ENCODE measurements at places on chromosomes 5 and 9.

- no peak for DNase-seq
These were observed 189.7 kb downstream of the CSNK1G3 start for GRCh38 chr5:123701511-123702200.

- no peak for DNase-seq
These were observed 45.2 kb downstream of the YIPF5 start for GRCh38 chr5:144125163-144125726.

DNA sequence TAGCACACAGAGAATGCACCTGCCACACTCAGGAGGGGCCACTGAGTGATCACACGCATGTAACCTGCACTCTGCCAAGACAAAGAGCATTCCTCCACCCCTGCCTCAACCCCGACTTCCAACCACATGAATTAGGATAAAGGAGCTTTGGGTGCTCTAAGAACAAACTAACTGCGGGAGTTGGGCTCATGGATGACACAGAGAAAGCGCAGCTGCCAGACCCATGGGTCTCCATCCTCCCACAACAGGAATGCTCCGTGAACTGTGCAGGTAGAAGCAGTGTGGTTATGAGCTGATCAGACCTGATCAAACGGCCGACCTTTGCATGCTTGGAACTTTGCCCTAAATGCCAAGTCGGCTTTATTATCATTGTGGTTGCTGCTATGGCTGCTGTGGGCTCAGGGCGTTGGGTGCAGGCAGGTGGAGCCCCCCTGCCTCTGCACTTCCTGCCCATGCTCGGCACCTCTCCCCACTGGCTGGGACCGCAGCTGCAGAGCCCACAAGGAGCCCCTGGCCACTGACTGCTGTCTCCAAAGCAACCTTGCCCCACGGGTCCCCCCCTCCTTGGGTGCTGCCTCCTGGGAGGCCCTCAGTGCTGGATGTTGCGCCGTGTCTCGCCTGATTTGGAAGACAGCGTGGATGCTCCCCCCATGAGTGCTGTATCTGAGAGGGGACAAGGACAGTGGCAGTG is 2.6 kb upstream of the SLC6A3 start:
- no peak for DNase-seq

DNA sequence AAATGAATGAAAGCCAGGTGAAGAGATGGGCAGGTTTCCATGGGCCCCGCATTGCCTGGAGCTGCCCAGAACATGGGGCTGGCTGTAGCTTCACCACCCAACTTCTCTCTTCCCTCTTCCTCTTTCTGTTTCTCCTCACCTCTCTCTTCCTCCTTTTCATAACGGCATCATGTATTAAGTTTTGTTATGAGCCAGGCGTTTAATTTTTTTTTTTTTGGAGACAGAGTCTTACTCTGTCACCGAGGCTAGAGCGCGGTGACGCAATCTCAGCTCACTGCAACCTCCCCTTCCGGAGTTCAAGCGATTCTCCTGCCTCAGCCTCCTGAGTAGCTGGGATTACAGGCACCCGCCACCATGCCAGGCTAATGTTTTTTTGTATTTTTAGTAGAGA is 13.0 kb upstream of the SPINK4 start:
- DNase-seq, result no peak

DNA sequence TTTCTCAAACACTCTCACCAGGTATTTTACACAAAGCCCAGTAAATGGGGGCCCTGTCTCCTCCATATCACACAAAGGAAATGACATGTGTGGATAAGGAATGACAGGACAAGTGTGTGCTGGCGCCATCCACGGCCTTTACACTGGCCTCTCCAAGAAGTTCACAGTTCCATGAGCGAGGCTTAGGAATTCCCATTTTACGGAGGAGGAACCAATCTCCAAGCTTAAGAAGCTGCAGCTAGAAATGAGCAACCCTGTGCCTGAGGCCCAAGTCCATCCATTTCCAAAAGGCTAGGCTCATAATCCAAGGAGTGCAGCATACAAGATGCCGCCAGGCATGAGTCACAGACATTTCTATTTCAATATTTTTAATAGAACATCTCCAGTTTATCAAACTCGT is 203.4 kb downstream of the AUH start:
- DNase-seq, result no peak

GRCh38 chr9:89662718-89663613 is 58.2 kb downstream of the GADD45G start:
- no peak for DNase-seq

DNA sequence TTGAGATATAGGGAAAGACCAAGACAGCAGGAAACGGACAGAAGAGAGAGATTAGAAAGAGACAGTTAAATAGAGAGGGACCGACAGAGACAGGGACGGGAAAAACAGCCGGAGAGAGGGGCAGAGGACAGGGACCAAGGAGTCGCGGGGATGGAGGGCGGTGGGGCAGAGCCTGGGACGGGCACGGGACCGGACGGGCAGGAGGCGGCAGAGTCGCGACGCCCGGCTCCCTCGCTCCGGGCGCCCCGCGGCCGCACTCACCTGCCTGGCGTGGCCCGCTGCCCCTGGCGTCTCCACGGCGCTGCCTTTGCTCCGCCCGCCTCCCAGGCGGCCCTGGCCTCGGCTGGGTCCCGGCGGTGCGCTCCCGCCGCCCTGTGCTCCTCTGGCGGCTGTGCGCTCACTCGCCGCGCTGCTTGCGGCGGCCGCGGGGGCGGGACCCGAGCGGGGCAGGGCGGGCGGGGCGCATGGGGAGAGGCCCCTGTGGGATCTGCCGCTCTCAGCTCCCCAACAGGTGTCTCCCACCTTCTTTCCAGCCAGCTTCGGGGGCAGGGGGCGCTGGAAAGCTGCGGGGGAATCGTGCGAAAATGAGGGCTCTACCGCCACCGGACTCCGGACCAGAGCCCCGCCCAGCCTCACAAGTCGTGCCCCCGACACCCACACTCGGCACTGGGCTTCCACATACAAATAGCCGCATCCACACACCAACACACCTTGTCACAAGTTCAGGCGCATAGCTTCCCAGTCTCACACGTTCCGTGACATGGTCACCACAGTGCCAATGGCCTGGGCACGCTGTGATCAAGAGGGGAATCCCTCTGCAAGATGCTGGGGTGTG is at the start of gene ARID3C:
Gene ARID3C, minus strand, starts transcription at position 411 of the 835 bp plus-strand sequence. CDS start 1,052 bp downstream, outside the sequence.
- no peak for DNase-seq

DNA sequence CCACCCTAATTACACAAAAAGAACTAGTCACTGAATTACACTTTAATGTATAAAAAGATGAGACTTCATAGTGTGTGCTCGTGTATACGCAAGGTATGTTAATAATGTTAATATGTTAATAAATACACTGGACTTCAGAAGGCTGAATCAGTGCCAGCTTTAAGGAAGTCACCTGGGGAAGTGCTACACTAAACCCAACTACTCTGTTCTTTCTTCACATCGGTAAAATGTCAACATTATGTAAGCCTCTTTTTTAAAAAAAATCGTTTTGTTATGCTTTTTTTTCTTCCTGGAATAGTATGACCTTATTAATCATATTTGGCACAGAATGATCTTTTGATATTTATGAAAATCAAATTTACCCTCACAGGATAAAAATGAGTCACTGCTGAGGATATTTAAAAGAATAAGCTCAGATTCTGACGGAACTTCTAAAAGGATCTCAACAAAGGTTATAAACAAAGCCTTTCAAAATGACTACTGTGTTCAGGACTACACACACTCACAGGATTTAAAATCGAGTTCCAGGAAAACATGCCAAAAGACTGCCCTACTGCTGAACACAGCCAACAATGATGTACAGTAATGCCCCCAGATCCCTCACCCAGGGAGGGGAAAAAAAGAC is 75.9 kb downstream of the AUH start:
- DNase-seq, result no peak

DNA sequence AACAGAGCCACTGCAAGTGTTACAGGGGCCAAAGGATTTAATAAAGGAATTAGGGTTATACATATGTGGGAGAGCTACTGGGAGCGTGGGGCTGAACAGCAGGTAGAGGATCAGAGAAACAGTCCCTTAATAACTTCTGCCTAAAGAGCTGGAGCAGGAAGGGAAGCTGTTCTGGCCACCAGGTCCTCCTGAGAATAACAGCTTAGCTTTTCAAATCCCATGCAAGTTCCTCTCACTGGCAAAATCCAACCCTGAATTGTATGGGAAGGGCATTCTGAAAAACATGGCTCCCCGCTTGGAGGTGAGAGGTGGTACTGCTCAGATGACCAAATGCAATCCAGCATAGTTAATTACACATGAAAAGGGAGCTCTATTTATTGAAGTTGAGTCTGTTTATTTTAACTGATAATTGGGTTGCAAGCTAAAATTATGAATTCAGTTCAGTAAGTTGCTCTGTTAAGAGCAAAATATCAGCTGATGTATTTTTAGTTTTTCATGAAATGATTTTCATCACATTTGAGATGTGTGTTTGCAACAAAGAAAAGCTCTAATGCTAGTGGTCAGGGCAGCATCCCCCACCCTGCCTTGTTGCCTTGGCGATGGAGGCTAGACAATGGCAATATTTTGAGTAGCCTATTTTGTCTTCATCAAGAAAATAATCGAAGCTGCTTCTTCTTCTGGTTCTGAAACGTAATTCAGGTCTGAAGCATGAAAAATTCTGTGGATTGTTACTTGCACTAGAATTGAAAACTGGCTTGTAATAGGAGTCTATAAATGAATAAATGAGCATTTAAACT is 58.4 kb upstream of the SH3GL2 start:
- peak; percentile 32 for DNase-seq

DNA sequence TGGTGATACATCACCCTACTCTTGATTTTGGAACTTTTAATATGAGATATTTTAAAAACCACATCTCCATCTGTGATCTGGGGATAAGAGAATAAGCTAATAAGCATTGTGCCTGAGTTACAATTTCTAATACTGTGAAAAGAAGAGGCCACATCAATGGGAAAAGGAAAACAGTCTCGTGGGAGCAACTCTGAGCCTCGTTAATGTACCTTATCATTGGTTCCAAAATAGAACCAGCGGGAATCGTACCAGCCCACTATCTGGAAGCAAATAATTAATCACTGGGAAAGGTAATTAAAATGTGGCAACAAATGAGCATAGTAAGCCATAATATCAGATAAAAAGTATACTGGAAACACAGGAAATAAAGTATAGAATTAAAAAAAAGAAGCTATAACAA is 28.0 kb upstream of the CEP78 start:
- DNase-seq, result no peak

- peak; percentile 51 for DNase-seq
These were observed 344.0 kb downstream of the PTPRD start for GRCh38 chr9:10268531-10269485.

- no peak for DNase-seq
These were observed 131.5 kb upstream of the GRHPR start for GRCh38 chr9:37290940-37291485.

- DNase-seq, result no peak
These were observed 265.2 kb downstream of the DMAC1 start for GRCh38 chr9:7534211-7534935.

DNA sequence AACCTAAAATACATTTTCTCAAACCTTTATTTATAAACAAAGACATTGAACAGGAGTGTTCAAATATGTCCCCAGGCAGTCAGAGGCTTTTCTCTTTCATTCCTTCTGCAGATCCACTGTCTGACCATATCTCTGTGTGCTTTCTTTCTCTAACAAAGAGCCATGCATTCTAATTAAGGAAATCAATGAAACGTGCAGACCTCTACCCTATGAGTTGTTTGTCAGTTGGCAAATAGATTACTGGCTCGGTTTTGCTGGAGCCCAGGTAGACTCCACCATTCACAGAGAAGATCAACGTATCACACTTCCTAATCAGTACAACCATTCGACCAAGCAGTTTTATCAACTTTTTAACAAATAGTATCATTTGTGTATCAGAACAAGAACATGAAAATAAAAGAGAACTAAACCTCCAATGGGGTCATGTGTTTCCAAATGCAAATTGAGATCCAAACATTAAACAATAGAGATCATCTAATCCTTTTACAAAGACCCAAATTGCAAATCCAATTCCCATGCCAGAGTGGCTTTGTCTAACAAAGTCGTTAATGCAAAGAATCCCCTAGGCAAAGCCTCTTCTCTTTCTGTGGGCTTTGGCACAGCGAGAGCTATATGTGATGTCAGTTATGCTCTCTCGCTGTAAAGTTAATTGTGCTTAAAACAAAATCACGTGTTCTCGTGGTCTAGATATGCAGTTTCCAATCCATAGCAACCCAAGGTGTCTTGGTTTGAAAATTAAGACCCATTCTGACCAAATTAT is 16.8 kb downstream of the KLF4 start:
- DNase-seq, result peak; percentile 58

GRCh38 chr9:36471359-36471758 is 71.3 kb upstream of the RNF38 start:
- DNase-seq, result no peak

GRCh38 chr5:139671096-139671841 is 23.1 kb downstream of the CXXC5 start:
- DNase-seq, result no peak

DNA sequence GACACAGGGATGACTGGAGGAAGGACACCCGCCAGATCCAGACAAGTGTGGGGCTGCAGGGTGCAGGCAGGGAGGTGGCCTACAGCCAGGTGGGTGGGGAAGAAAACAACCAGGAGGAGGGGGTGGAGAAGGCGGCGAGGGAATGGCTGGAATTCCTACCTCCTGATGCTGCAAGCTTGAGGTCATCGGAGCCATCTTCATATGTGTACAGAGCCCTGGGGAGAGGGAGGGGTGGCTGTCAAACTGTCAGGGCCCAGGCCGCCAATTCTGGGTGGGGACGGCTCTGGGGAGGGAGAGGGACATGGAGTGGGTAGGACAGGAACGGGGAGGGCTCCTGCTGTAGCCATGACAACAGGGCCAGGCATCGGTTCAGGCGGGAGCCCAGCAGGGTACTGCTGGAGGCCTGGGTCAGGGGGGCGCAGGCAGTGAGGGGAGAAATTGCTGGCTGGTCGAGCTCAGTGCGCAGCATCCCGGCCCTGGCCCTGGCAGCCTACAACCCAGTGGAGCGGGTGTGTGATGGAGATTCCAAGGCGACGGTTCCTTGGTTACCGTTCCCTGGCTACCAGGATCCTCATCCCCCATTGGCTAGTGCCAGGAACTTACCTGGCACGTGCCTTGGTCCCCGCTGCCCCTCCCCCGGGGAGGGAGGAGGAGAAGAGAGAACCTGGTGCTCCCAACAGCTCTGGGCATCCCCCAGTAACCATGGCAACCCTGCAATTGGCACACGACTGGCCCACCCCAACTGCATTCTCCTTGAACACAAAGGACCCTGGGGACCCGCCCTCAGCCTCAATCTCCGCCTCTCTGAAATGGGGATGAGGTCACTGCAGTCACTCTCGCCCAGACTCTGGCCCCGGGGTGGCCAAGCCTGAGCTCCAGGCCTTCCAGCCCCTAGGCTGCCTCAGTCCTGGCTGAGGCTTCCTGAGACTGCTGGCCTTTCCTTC is 4.5 kb downstream of the DBN1 start:
- DNase-seq, result no peak

DNA sequence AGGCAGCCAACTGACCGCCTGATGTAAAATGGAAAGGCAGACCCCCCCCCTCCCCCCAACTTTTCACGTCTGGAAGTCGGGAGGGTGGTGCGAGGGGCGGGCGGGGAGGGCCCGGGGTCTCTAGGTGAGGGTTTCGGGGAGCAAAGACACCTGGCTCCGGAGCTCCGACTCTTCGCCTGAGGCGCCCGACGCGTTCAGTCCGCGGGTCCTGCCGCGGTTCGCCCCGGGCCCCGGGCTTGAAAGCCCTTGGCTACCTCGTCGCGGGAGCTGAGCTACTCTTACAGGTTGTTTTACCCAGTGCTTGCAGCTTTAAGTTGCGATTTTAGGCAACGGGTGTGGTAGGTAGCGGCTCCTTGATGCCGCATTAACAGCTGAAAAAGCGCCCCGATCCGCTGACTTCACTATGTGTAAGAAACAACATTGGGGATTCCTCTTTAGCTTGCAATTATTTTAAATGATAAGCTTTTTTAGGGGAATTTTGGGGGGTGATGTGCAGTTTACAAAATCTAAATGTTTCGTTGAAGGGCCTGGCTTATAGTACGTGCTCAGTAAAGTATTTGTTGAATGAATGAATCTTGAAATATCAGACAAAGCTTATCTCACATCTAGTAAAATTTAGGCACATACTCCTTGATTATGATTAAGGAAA is 722 bp downstream of the CDC42SE2 start:
- no peak for DNase-seq

All from neuronal stem cell (in vitro differentiated cells).